Regular cardiac myocyte (primary cell): ENCODE measurements at places on chromosomes 1 and 21. TPM values are rescaled to one million over a fixed set of nuclear protein-coding genes. Genes with fewer than 3 reads are reported as not detected.

The DNASE2B gene
- total RNA-seq, result not detected in 2 replicates

The DMBX1 gene
- total RNA-seq, result not detected in 2 replicates

The FMO5 gene
- 0.19 and 2.5 TPM in 2 replicates for total RNA-seq

The ZNF593OS gene
- 0.28 TPM in 1 of 2 replicates, not detected in the other for total RNA-seq

The ERG gene
- total RNA-seq, result 0.19 and 0.56 TPM in 2 replicates

The LCE2A gene
- total RNA-seq, result not detected in 2 replicates
